Activated CD4-positive, alpha-beta T cell treated with anti-CD3 and anti-CD28 coated beads for 48 hours (primary cell): ENCODE measurements at places on chromosomes 7 and 10.

DNA sequence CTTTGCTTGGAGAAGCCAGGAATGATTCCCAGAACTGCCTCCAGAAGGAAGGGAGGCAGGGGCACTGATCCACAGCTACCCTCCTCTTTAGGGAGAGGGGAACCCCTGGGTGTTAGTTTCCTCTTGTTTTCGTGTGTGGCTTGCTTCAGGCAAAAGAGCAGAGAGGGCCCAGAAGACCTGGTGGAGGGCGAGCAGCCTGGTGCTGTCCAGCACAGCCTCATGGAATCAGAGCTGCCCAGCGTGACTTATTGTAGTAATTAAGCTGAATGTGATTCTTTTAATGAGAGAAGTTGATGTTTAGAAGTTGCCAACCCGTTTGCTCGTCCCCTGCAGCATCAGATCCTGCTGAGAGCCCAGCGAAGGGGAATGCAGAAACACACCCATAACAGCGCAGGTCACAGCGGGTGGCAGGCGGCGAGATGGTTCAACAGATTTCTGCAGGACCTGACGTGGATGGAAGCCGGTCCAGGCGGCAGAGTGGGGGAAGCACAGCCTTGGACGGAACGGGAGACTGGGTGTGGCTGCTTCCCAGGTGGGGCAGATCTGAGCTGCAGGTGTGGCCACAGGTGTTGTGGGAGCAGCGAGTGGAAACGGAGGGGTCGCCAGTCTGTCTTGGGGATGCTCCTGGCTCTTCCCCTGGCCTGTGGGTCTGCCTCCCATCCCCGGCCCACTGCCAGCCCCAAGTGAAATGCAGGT lies 53.7 kb upstream of the SHH start:
- DNase-seq: no peak

- DNase-seq: no peak
These were observed 61.9 kb downstream of the CACUL1 start for GRCh38 chr10:118692872-118693271.

DNA sequence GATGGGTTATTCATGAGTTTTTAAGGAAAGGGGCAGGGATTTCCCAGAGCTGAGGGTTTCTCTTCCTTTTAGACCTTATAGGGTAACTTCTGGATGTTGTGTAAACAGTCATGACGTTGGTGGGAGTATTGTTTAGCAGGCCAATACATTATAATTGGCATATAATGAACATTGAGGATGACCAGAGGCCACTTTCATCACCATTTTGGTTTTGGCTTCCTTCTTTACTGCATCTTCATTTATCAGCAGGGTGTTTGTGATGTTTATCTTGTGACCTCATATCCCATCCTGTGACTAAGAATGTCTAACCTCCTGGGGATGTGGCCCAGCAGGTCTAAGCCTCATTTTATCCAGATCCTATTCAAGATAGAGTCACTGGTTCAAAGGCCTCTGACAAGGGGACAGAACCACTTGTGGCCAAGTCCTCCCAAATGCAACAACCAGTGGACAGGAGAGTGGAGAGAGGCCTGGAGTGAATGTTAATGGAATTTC lies 77.3 kb upstream of the RPA3 start:
- DNase-seq: no peak

- DNase-seq: peak; percentile 71
These were observed 94.7 kb upstream of the EFCAB10 start for GRCh38 chr7:105675934-105676371.

GRCh38 chr7:45919993-45920459 lies 1.0 kb downstream of the IGFBP3 start:
- no peak for DNase-seq

DNA sequence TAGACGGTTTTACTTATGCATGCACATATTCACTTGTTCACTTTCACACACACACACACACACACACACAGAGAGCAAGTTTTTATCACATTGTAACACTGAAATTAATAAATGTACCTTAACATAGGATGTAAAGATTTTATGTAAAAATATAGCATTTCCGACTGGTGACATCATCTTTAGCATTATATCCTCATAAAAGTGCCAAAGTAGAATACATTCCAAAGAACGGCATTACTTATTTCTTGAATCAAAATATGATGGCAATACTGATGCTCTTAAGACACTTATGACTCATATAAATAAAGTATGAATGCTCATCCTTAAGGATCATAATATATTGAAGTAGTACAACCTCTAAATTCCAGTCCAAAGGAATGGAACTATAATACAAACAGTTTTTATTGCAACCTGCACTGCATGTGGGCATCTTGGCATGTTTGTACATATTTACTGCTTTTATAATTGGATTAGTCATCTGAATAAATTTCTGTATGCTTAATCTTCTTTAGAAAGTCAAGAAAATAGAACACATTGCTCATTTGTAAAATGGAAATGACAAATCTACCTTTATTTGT lies 290.0 kb upstream of the SEMA3A start:
- no peak for DNase-seq
